ENCODE measurements at places on chromosomes 5 and 9.

DNA sequence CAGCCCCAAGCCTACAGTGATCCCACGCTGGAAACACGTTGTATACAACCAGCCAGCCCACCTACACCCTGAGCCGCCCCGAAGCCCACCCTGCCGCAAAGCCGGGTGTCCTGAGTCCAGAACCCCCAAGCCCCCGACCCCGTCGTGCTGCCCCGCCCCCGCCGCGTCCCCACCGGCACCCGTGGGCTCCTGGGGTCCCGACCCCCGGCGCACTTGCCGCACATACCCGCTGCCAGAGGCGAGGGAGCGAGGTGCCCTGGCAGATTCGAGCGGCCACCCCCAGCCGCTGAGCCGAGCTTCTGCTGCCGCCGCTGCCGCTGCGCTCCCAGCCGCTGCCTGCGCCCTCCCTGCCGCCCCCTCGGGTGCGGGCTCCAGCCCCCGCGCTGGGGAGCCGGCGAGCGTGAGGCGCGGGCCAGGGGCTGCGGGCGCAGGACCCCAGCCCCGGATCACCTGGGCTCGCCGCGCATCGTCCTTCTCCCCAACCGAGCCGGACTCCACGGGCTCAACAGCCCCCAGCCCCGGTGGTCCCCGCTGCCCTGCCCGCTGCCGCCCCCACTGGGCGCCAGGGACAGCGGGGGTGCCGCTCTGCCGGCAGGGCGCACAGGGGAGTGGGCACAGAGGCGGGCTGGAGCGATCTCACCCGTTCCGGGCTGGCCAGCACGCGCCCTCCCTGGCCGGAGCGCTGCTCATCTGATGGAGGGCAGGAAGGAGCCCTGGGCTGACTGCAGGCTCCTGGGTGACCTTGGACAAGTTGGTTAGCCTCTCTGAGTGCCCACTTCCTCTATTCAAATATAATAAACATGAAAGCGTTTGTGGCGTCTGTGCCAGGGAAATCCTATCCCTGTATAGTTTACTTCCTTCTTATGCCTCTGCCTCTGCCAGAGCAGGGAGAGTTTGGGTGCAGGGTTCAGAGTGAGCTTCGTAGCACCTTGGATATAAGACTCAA, at the start of gene HTR4:
Gene HTR4, minus strand, starts transcription at position 692 of the 946 bp plus-strand sequence. CDS start 17,513 bp downstream, outside the sequence.
- DNase-seq, result no peak

- no peak for DNase-seq
Measured at GRCh38 chr5:96235008-96235910, 197.8 kb downstream of the PCSK1 start.

DNA sequence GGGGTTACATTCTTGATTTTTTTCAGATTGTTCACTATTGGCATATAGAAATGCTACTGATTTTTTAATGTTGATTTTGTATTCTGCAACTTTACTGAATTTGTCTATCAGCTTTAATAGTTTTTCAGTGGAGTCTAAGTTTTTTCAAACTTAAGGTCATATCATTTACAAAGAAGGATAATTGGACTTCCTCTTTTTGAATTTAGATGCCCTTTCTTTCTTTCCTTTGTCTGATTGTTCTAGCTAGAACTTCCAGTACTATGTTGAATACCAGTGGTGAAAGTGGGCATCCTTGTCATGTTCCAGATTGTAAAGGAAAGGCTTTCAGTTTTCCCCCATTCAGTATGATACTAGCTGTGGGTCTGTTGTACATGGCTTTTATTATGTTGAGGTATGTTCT, 49.3 kb downstream of the SREK1 start:
- no peak for DNase-seq

DNA sequence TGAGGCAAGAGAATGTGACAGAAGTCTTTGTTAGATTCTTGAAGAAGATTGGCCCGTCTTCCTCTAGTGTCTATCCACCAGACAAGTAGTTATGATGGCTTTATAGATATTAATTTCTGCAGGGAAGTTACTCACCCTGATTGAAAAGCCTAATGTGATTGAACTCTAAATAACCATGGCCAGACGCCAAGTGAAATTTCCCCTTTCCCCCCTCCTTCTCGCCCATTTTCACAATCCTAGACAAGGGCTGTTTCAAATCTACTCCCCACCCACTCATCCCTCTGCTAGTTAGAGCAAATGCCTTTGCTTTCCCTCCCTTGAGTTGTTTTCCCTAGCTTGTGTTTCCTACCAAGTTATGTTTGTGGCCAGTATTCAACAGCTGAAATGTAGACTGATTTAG, 182.5 kb downstream of the TMEM167A start:
- no peak for DNase-seq

DNA sequence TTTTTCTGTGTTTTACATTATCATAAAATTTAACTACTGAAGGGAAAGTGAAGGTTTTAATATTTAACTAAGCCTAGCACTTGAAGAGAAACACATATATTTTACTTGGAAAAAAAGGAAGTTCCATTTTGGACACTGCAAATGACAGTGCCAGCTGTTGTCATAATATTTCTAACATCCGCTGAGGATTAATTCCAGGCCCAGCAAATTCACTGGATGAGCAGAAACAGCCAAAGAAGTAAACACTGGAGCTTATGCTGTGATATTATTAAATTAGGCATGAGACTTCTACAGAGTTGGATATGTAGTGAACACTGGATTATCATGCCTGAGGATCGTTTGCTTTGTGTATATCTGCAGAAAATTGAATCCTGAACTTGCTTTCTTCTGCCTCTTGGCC, 67.6 kb downstream of the GHR start:
- no peak for DNase-seq
